ENCODE measurements at places on chromosomes 11 and 22.

- no peak for DNase-seq
These were observed 982 bp downstream of the APOBEC3H start for GRCh38 chr22:39098026-39098425.

GRCh38 chr22:50202130-50202666 is 1.4 kb downstream of the SELENOO start:
- no peak for DNase-seq

DNA sequence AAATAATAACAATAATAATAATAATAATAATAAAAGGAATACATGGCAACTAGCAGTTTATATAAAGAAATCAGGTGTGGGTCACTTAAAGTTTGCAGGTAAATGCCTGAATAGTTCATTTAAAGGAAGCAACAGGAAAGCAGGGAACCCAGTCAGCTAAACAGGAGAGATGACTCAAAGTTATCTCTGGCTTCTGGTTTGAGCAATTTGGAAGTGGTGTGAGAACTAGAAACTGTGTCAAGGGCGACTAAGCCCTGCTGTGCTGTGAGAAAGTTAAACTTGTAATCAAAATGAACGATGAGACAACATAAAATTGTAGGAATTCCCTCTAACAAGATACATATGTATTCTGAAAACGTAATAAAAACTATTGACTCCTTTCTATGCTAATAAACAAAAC is 35.5 kb downstream of the SLC22A9 start:
- DNase-seq, result no peak

- peak; percentile 14 for DNase-seq
These were observed 98.3 kb upstream of the CHRM4 start for GRCh38 chr11:46489656-46490560.

- no peak for DNase-seq
These were observed 81.4 kb downstream of the KCNQ1 start for GRCh38 chr11:2525941-2526807.

DNA sequence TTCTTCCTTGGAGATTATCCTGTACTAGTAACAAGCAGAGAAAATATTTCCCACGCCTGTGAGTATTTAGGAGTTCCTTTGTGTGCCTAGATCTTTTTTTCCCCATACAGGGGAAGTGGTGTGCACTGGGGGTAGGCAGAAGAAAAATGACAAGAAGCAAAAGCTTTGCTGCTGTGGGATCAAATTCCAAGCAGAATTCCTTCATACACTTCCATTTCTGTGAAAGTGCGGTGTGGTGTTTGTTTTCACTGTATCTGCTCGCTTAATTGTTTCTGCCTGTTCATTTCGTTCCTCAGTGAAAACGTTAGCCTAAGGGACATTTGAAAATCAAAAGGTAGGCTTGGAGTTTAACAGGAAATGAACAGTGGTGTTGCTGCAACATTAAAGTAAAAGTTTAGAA is 47.9 kb downstream of the BLID start:
- DNase-seq, result no peak

DNA sequence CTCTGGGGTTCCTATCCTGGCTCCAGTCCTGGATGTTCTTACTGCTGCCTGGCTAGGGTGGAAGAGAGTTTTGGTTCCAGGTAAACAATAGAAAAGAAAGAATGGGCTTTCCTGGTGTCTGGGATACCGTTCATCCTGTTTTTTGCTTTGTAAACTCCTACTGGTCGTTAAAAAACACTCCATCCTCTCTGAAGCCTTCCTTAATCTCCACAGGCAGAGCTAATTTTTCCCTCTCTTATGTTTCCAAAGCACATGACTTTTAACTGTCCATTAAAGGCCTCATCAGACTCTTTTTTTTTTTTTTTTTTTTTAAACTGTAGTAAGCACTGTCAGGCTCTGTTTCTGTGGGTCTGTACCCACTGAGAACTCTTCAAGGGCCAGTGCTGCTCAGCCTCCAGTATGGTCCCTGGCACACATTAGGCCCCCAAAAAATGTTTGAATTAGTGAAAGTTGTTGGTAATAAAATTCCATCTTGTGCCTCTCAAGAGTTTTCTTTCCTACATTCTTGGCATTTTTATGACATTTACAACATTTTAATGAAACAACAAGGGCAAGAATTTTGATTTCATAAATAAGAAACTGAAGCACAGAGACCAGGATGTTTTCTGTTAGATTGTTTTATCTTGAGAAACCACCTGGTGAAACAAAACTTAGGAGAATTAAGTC is 104.2 kb downstream of the TEAD1 start:
- no peak for DNase-seq

- DNase-seq, result no peak
These were observed 100.8 kb upstream of the OR9G4 start for GRCh38 chr11:56849250-56849649.

DNA sequence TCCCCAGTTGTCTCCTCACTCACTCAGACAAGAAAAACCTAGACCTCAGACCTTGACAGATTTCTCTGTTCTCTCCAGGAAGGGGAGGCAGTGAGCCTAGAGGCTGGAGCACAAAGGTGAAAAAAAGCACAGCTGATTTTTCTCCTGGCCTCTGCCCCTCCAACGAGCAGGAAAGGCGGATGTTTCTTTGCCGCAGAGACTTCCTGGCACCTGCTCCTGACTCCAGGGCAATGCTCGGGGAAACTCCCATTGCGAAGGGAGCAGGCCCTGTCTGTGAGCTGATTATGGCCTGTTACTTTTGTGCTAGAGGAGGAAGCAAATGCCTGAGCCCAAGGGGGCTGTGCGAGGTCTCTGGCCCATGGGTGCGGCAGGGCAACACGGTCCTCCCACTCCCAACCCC is 25.4 kb downstream of the MS4A10 start:
- no peak for DNase-seq

GRCh38 chr22:17717708-17718107 is 56.6 kb downstream of the BID start:
- no peak for DNase-seq

DNA sequence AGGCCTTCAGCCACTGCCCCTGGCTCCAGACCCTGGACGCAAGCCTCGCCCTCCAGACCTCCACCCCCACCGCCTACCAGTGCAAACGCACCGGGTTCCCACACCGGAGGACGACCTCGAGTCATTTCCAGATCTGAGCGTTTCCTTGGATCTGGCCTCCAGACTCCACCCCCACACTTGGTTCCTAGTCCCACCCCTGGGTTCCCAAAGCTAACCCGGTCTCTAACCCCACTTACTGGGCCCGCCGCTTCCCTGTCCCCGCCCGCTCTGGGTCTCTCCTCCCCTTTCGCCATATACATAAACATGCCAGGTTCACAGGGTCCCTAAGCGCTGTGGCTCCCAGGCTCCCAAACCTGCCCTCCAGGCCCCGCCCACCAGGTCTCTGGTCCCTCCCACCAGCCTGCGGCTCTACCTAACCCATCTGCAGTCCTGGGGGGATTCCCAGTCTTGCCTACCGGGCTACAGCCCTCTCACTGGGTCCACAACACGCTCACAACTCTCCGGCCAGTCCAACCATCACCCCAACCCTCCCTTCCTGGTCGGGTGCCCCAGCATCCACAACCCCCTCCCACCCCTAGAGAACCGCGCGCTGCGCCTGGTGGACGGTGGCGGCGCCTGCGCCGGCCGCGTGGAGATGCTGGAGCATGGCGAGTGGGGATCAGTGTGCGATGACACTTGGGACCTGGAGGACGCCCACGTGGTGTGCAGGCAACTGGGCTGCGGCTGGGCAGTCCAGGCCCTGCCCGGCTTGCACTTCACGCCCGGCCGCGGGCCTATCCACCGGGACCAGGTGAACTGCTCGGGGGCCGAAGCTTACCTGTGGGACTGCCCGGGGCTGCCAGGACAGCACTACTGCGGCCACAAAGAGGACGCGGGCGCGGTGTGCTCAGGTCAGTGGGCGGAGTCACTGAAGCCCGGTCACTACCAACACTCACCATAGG is 36.7 kb downstream of the CD6 start:
- no peak for DNase-seq

GRCh38 chr11:44453871-44454270 is 111.6 kb upstream of the CD82 start:
- no peak for DNase-seq

DNA sequence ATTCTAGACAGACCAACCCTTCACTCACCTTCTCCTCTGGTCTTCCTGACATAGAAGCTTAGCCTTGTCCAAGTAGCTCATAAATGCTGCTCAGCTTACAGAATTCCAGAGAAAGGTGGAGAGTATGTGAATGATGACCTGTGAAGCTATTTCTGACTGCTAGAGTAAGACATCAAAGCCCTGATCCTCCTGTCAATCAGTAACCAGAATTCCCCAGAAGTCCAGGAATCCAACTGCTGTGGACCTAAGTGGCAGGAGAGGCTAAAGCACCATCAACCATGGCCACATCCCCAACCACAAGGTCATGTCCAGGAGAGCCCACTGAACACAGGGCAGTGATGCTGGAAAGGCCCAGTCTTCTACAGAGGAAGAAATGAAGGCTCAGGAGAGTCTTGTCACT is 2.6 kb downstream of the OR51G2 start:
- no peak for DNase-seq

- no peak for DNase-seq
These were observed 32.7 kb downstream of the THOC5 start for GRCh38 chr22:29520851-29521250.

DNA sequence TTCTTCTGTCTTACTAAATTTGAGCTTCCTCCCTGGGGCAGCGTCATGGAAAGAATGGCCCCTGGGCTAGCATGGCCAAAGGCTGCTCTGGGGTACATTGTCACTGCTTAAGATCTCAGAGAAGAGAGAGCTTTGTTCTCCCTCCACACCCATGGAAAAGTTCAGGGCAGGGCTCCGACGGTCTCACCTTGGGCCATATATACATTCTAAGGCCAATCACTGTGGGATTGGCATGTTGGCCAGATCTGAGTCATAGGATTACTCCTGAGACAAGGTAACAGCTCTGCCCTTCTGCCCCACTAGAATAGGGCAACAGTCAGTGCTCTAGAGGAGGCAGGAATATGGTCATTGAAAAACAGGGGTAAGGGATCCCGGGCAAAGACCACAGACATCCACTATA is 56.2 kb downstream of the BUD13 start:
- DNase-seq, result no peak

GRCh38 chr11:13344818-13345217 is 67.2 kb downstream of the BMAL1 start:
- DNase-seq, result no peak

- no peak for DNase-seq
These were observed 45.2 kb upstream of the RASSF10 start for GRCh38 chr11:12963792-12964536.

GRCh38 chr22:28021998-28022660 is 103.1 kb upstream of the PITPNB start:
- DNase-seq, result no peak

GRCh38 chr11:129286813-129287212 is 88.8 kb upstream of the BARX2 start:
- no peak for DNase-seq
